AG09309 (cell line): ENCODE measurements at places on chromosomes 2 and 18.

DNA sequence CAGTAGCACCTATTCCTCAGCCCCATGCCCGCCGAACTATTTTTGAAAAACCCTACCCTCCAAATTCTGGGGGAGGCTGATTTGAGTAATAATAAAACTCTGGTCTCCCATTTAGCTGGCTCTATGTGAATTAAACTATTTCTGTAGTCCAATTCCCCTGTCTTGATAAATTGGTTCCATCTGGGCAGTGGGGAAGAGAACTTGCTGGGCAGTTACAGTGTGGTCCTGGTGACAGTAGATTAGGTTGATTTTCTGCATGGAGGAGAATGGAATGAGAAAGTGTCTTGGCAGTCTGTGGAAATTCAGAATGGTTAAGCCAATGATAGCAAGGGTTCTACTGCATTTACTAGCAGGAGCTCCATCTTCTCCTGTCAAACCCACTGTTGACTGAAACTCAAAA, 95.0 kb downstream of the SPP2 start:
- DNase-seq: no peak

GRCh38 chr2:144510294-144510991, 9.5 kb downstream of the ZEB2 start:
- no peak for DNase-seq

DNA sequence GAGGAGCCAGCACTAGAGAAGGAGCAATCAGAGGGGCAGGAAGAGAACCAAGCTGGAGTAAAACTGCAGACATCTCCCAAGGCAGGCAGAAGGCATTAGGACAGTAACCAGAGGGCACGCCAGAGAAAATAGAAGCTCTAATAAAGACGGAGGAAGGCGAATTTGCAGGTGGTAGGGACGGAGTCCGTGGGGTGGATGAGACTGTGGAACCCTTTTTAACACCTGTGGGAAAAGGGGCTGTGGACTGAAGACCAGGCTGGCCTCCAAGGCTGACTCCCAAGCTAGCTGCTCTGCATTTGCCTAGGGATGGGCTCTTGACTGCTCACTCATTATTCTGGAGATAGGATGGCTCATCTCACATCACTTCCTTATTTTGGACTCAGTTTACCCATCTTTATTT, 49.5 kb downstream of the SLC4A1AP start:
- no peak for DNase-seq

GRCh38 chr2:63814114-63814513, 27.6 kb upstream of the UGP2 start:
- no peak for DNase-seq

DNA sequence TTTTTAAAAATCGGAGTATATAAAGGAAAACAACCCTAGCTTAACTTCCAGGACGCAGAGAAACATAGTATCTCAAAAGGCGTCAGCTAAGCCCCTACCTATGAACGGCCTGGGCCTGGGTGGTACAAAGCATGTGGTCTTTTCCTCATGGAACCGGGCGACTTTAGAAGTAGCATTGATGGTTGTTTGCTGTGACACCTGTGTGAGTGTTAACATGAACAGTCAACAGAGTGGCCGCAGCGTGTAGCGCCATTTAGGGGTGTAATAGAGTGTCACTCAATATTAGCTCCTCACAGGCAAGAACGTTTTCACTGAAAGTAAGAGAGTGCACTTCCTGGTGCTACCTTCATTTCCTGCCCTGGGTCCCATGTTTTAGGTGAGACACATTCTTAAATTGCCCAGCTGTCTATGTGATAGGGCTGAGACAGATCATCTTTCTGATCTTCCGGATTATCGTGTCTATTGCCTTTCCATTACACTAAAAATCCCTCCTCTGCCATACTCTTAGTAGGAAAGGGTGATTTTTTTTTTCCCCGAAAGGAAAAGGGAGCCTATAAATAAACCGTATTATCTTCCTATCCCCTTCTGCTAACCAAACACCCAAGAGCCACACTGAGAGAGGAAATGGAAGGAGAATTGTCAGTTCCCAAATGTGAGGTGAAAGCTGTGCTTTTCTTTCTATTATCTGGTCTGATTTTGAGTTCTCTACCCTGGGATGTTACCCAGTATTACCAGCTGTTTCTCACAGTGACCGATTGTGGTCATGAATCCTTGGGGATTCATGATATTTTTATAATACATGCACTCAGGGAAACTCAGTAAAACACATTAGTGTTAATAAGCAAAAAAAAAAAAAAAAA, 1.3 kb downstream of the GORASP2 start:
- no peak for DNase-seq

GRCh38 chr2:190637903-190638618, 10.8 kb upstream of the NAB1 start:
- DNase-seq: no peak

GRCh38 chr2:229922449-229923386, at the start of gene FBXO36:
Gene FBXO36 (plus strand): TSS chr2:229922503. CDS start chr2:229922514, 11 bp downstream.
- DNase-seq: no peak

GRCh38 chr2:69847068-69847828, 17.8 kb downstream of the GMCL1 start:
- DNase-seq: no peak

DNA sequence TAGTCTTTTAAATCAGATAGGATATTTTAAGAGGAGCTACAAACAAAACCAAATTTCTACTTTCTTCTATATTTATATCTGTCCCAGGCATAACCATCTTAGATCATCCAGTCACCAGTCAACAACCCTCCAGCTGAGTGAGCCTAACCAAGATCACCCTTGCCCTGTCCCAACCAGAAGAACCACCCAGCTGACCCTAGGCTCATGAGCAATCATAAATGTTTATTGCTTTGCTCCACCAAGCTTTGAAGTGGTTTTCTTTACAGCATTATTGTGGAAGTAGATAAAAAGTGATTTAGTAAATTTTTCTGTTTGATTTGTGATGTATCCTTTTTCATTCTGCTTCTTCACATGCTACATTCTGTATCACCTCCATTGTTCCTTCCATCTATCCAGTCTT, 167.2 kb upstream of the PIEZO2 start:
- no peak for DNase-seq

DNA sequence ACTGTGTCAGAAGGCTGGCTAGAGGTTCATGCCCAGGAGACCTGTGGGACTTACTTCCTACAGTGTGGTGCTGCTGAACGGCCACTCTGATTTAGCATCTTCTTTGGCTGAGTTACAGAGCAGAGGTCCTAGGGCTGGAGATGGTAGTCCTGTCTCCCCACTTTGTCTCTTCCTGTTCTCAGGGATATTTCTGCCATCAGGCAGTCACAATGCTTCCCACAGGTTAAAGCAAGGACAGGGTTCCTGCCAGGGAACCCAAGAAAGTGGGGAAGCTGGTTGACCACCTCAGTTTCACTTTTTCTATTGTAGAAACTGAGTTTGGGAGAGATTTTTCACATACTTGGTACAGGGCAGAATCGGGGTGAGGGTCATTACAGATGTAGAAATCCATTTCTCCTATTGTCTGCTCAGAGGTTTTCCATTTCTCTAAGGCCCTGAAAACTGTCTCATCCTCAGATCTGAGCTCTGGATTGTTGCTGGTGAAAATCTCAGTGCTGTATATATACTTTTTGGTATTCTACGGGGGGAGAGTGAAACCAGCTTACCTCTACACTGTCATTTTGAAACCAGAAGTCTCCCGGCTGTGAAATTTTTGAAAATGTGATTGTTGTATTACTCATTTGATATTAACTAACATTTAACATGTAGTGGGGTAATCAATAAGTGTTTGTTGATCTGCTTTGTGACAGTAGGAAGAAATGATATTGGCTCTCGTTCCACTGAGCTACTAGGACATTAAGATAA, 37.0 kb upstream of the MEP1B start:
- DNase-seq: no peak

- DNase-seq: peak; percentile 65
Observed at GRCh38 chr2:19812166-19812565, 89.6 kb downstream of the TTC32 start.

GRCh38 chr2:230658577-230658876, 54.1 kb upstream of the CAB39 start:
- no peak for DNase-seq

DNA sequence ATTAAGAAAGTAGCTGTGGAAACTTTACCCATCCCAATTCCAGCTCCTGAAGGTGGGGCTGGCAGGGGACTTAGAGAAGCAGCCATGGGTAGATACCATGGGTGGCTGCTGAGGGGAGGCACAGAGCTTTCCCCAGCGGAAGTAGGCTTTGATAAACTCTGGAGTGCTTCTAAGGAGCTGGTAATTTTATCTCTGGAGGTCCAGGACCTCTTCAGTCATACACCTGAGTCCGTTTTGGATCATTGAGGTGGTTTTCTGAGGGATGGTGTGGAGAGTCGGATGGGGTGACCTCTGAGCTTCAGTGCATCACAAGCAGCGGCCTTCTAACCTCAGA, 36.7 kb upstream of the BMP10 start:
- no peak for DNase-seq

- no peak for DNase-seq
Observed at GRCh38 chr2:105553538-105554196, 154.8 kb upstream of the FHL2 start.

DNA sequence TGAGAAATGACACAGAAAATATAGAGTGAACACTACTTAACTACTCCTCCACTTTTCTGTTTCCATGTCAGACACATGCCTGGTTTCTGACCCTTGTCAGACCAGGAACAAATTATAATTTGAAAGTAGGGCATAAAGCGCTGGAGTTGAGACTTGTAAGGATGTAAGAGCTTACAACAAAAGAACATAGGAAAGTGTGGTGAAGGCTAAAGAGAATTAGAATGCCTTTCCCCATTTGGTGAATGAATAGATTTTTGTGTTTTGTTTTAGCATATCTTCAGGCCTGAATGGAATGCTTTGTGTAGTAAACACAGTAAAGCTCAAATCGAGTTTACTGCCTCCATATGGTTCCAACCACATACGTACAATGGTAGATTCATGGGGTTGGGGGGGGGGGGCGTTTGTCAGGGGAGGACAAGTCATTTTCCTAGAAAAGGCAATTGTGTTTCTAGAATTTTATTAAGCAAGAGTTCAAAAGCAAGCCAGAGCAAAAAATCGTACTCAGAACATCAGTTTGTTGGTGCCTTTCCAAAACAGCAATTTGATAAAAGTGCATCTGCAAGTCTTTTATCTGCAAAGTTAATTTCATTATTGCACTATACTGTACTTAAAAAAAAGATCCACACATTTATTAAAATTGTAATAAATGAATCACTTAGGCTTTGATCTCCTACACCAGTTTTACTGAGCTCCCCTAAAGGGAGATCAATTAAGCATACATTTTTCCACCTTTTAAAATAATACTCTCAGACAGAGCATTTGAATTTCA, 30.9 kb downstream of the NRXN1 start:
- DNase-seq: no peak

DNA sequence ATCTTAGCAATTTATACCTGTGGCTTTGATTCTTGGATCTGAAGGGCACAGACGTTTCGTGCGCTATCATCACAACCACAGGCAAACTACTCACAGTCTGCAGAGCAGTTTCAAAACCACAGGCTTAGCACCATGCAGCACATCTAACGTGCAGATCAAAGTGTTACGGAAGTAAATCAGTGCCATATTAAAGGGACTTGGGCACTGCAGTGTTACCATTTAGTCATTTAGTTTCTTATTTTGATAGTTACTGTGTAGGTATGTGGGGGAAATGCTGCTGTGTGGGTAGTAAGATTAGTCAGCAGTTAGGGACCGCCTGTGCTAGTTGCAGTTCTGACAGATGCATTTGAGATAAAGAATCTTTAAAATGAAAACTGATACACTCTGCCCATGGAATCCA, 384.0 kb downstream of the NBAS start:
- peak; percentile 10 for DNase-seq

DNA sequence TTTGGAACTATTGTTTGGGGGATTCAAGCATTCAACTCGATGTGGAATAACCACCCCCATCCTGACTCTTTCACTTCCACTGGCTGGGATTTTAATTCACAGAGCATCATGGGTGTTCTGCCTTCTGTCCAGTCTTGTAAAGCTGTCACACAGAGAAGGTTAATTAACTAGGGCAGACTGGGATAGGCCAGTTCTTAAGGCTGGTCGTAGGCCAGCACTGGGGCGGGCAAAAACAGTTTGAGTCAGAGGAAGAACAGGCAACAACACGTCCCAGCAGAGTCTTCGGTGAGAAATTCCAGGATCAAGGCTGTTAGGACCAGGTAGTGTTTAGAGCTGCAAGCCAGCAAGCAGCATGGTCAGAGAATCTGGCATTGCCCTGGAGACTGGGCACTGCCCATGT, 4.0 kb upstream of the RNF152 start:
- DNase-seq: peak; percentile 21

- DNase-seq: no peak
Observed at GRCh38 chr2:240832921-240833494, 13.0 kb upstream of the KIF1A start.

- no peak for DNase-seq
Observed at GRCh38 chr2:61414674-61415073, 56.2 kb downstream of the USP34 start.

- no peak for DNase-seq
Observed at GRCh38 chr2:135974036-135974435, 11.4 kb downstream of the DARS1 start.

DNA sequence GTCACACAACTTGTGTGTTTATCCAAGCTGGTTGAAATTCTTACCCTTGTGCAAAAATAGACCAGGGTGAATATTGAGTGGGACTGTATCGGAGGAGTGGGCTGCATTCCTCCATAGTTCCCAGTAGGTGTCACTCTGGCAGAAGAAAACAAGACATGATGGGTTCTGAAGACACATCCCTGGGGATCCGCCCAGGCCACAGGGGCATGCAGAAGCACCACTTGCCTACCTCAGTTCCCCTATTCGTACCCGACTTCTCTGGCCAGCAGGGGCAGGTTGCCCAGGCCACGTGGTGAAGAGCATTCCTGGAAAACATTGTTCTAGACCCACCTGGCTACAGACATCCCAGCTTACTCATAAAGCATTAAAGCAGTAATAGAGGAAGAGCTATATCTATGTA, 168.2 kb downstream of the FAM210A start:
- no peak for DNase-seq

- DNase-seq: no peak
Observed at GRCh38 chr18:35324926-35325655, 19.1 kb downstream of the ZNF24 start.

DNA sequence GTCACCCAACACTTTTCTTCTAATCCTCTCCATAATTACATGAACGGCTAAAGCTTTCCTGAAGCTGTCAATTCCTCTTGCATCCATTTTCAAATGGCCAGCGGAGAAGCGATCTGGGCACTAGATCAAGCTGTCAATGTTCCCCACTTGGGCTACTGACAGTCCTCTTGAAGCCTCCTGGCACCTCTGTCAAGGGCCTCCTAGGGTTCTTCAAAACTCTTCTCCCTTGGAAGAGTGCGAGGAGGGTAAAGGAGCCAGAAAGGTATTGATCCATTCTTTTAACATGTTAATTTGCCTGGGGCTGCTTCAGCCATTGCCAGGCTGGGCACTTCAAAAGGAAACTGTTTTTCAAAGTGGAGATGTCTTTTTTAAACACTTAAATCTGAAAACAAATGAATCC, 19.8 kb downstream of the EPHA4 start:
- DNase-seq: no peak

DNA sequence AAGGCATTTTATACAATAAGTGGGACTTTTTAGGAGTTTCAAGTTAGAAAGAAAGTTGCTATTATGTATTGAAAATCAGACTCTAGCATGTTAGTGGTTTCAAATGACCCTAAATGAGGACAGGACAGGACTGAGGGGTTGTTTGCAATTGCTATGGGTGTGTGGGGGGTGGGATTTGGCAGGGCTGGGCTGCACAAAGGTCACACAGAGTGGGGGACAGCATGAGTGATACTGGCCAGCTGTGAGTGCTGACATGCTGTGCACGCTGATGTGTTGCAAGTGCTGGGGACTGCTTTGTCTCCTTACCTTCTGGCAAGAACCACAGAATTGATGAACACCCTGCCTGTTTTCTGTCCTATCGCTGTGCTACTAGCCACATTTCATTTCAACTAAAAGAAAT, 29.8 kb downstream of the RNMT start:
- DNase-seq: no peak

- DNase-seq: no peak
Observed at GRCh38 chr2:224022486-224022885, 16.6 kb downstream of the SERPINE2 start.
